ENCODE measurements at places on chromosomes 16 and 17.
A peak's percentile ranks its signal among the peaks of the same experiment; 100 is the strongest.

DNA sequence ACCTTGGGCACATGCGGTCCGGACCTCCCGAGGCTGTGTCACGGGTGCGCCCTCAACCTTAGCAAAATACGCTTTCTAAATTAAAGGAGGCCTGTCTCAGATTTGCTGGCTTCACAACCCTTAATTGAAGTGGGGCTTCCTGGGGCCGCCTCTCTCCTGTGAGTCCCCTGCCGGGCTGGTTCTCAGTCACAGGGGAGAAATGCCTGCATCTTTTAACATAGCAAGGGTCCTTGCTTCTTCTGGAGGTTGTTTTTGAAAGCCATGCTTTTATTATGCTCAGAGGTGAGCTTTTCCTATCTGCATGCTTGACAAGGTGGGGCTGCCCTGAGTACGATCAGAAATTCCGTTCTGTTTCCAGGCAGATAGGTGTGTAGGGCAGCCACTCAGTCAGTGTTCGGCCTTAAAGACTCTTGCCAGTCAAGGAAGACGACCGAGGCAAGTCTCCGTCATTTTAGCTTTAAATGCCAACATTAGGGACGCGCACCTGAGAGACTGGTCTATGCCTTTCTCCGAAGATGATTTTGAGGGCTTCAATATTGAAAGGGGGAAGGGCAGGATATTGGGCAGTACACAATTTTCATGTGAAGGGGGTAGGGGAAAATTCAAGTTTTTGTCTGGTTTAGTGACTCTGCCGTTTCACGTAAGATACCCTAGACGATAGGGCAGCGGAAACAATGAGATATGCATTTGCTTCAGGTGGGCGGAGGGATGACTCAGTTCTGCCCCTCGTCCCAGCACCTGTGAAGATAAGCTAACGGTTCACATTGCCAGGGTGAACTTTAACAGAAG is 5.5 kb upstream of the SLC7A5 start:
- DNase-seq, result no peak

- no peak for DNase-seq
Observed at GRCh38 chr16:2385190-2385836, 43.9 kb upstream of the CCNF start.

DNA sequence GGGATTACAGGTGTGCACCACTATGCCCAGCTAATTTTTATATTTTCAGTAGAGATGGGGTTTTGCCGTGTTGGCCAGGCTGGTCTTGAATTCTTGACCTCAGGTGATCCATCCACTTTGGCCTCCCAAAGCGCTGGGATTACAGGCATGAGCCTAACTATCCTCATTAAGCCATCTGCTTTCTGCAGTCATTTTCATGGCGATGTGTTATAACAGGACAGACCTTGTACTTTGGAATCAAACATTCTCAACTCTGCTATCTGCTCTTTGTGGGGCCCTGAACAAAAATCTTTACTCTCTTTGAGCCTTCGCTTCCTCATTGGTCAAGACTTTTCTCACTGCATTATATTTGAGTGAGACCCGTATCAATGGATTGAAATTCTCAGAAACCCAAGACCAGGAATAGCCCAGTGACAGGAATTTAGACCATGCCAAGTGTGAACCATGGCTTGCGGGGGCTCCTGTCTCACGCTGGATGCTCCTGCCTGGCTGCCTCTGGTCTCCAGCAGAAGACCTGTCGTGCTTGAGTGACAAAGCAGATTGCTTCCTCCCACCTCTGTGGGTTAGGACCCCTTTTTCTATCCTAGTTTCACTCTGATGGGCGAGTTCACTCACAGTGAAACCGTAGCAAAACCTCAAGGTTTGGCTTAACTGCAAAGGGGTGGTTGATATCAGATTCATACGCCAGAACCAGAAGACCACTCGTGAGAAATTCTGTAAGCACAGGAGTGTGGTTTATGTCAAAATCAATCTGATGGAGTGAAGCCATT is 519.1 kb downstream of the MAF start:
- no peak for DNase-seq

- no peak for DNase-seq
Observed at GRCh38 chr16:53085931-53086421, 31.2 kb downstream of the CHD9 start.

- DNase-seq, result no peak
Observed at GRCh38 chr16:50476486-50477255, 71.5 kb upstream of the NKD1 start.

DNA sequence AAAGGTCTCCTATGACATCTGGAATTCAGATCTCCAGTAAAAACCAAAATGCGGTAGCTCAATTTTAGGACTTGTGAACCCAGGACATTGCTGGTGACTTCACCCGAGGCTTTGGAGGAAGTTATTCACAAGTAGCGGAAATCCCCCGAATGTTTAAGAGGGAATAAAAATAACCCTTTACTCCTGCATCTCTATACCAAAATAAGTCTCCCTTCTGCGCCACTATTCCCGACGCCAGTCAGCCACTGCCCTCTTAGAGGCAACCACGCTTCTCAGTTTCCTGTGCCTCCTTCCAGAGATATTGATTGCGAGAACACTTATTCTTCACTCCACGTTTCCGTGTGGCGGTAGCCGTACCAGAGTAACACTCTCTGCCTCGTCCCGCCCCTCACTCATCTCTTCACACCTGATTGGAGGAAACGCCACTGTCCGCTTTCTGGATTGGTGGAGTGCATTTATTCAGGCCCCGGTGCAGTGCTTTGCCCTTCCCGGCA is 27.4 kb downstream of the EMP2 start:
- peak; percentile 12 for DNase-seq

All from occipital lobe (tissue), 3 donors.